ENCODE measurements at places on chromosomes 2 and 18.

- no peak for DNase-seq
Measured at GRCh38 chr2:236938126-236938525, 147.6 kb upstream of the COPS8 start.

- DNase-seq: no peak
Measured at GRCh38 chr18:74715865-74716712, 118.4 kb downstream of the ZNF407 start.

GRCh38 chr2:37230581-37230980 lies 815 bp downstream of the CEBPZ start:
- DNase-seq: no peak

- DNase-seq: no peak
Measured at GRCh38 chr18:7301094-7301493, 70.2 kb downstream of the LRRC30 start.

GRCh38 chr2:71629273-71629672 lies 175.9 kb downstream of the DYSF start:
- DNase-seq: no peak

GRCh38 chr2:143433251-143433650 lies 304.0 kb downstream of the ARHGAP15 start:
- no peak for DNase-seq

DNA sequence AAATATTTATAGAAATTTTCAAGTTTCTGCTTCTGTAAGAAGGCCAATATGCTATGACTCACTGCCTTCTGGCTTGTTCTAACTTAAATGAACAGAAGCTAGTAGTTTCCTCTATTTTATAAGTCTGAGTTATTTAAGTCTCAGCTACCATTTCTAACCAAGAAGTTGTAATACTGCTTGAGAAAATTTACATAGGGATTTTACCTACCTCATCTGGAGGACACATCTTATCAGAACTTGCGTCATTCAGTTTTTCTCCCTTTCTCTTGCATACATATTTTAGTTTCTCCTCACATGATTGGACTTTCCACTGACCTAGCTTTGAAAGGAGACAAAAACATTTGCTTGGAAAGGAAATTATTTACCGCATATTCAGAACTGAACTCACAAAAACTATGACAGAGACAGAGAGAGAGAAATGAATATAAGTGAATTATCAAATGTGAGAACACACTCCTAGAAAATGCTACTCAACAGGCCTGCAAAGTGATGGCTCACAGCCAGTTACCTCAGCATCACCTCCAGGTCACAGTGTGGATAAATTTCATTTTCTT lies 81.1 kb upstream of the CD302 start:
- DNase-seq: no peak

GRCh38 chr2:195658541-195658890 lies 1.5 kb downstream of the SLC39A10 start:
- no peak for DNase-seq

DNA sequence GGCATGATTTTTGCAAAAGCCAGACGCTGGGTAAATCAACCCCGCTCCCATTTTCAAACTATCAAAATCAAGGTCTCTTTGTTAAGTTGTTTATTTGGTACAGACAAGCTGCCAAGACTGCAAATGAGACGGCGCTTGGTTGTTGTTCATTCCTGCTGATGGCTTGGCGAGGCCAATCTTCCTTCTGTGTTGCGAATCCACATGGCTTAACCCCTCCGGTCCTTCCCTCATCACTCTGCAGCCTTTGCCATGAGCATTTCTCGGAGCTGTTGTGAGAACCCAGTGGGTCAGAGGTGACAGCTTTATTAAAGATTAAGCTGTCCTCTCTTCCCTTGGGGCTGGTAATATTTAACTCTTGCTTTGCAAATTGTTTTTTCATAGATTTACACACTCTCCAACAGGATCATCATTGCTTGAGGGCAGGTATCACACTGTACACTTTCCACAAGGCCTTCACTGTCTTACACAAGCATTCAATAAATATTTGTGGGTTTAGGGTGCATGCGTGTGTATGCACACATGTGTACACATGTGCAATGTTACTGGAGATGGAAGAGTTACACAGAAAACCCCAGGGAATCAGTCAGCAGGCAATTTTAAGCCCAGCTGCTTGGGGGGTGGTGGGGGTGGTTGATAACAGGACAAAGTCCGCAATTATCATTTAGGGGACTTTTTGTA lies 27.8 kb upstream of the KCNF1 start:
- no peak for DNase-seq

DNA sequence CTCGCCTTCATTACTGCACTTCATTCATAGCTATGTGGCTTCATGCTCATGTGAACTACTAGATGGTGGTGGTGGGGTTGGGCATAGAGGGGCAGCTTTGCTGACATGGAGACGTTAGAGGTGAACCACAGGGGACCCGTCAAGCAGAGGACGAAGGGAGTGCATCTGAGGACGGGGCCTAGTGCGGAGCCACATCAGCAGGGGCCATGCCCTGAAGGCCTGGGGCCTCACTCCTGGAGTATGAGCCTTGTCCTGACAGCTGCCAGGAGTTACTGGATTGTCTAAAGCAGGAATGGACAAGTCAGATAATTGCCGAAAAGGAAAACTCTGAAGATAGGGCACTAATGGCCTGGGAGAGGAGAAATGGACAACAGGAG lies 36.4 kb downstream of the KCNF1 start:
- no peak for DNase-seq

- DNase-seq: no peak
Measured at GRCh38 chr2:118830118-118830517, 17.3 kb downstream of the EN1 start.

DNA sequence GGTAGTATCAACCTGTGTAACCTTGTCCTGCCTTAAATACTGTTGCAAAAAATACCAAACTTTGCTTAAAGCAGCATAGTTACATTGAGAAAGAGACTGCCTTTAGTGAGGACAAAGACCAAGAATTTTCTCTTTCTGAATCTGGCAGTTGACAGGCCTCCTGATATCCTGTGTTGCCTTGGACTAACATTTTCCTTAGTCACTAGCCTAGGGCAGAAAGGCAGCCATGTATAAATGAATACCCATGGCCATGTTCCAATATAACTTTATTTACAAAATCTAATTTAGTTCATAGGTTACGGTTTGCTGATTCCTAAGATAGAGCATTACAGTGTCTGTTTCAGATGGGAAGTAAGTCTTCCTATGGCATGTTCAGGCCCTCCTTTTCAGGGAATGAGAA lies 895.4 kb downstream of the CNTNAP5 start:
- no peak for DNase-seq

DNA sequence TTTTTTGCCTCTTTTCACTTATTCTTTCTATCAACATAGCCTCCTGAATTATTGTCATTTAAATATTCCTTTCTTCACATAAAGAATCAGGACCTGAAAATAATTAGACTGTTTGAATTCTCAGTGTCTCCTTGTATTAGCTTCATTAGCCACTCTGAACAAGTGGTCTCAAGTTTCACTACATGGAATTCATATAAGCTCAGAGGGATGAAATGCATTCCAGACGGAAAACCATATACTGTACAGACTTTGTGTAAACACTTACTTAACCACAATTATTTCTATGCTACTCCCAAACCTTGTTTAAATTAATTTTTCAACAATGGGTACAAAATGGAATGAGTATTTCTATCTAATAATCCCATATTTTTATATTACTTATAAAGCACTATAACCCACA lies 53.4 kb downstream of the CHN1 start:
- DNase-seq: no peak

GRCh38 chr2:67948506-67948905 lies 114.3 kb downstream of the C1D start:
- no peak for DNase-seq

DNA sequence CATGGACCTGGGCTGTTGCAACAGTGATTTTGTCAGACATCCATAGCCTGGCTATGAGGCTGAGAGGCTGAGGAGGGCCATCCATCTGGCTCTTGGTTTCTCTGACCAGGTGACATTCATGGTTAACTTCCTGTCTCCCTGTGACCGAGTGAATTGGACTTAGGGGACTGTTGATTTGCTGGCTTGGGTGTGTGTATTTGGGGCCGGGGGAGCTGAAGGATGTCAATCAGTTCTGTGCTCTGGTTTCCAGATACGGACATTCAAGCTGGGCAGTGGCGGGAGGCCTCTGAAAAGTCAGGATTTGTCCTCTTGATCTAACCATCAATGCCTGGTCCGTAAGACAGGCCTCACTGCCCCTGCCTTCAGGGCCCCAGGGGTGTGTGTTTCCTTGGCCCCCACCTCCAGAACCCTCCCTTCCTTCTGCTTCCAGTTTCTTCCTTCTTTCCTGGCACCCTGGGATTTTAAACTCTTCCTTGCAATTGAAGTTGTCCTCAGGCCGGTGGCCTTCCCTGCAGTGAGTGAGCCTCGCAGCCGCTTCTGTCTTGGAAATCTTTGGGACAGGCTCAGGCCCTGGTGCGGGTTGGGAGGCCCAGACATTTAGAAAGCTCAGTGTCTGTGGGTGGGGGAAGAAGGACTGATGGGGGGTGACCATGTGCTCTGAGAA lies 54.7 kb upstream of the HAAO start:
- no peak for DNase-seq

DNA sequence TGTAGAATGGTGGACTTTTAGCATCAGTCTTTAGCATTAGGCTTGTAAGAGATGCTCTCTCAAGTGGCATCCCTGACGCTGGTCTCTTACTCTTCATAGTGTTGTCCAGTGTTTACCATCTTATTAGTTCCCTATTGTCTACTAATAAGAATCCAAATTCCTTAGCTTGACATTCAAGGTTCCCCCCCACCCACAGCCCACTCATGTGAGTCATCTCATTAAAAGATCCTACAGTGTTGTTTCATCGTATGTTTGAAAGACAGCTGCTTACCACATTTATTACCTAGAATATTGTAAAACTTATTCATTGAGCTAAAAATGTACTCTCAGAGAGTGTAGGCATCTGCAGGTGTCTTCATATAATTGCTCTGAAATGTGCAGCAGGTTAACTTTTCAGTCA lies 28.5 kb downstream of the EIF5B start:
- DNase-seq: no peak

DNA sequence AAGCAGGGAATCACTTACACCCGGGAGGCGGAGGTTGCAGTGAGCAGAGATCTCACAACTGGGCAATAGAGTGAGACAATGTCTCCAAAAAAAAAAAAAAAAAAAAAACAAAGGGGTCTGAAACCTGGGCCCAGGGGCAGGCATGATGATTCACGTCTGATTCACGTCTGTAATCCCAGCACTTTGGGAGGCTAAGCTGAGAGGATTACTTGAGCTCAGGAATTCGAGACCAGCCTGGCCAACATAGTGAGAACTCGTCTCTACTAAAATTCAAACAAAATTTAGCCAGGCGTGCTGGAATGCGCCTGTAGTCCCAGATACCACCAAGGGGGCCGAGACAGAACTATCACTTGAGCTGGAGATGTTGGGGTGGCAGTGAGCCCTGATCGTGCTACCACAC lies 30.3 kb downstream of the TEX44 start:
- DNase-seq: no peak

Measured in stimulated activated CD4-positive, alpha-beta T cell treated with anti-CD3 and anti-CD28 coated beads, Interleukin-12 subunit alpha, Interleukin-12 subunit beta, amount 100 ng/mL, for 48 hours (primary cell).